ENCODE measurements at places on chromosomes 7 and 10.
A peak's percentile ranks its signal among the peaks of the same experiment; 100 is the strongest.

DNA sequence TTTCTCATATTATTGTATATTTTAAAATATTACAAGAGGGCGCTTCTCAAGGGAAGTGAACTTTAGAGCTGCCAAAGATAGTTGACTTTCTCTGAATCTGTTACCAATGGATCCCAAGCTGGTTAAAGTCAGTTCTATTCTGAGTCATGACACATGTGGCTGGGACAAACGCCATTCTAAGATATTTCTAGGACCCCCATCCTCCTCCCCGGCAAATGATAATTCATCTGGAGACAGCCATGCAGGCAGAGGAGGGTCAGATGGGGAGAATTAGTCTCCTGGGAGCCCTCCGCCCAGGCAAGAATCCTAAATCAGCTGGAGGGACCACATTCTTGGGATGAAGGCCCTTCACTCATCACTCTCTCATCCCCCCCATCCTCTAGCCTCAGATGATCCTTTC is 187.7 kb downstream of the GFRA1 start:
- no peak for DNase-seq

DNA sequence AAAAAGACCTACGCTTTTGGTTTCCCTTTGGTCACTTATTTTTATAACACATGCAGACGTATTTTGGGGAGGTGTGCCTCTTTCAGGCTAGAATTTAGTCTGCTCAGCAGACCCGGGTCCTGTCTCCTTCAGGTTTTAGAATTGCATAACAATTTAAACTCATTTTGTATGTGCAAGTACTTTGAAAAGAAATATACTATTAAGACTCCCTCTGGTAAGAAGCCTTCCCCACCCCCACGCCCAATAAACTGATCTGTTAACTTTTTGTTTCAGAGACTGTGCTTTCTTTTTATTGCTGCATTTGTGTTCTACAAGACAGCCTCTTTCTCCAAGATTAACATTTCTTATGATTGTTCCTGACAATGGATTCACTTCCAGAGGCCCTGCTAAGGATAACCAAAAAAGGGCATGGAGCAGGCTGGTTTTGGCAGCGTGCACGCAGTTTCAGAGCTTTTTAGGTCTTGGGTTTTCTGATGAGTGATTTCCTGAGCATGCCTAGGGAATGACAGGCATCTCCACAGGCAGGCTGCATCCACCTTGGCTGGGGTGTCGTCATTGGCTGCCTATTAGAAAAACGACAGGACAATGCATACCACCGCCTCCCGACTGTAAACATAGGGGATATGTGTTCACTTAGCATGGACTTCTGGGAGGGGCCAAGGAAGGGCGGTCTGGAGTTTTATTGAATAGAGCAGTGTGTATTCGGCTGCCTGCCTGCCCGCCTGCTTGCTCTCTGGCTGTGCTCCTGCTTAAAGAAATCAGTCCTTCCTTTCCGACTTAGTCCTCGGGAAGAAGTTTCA is at the start of gene CALD1:
CALD1 (plus strand) TSS at position 694 of the 800 bp plus-strand sequence. CDS start 88,100 bp downstream, outside the sequence.
- DNase-seq, result peak; percentile 57

DNA sequence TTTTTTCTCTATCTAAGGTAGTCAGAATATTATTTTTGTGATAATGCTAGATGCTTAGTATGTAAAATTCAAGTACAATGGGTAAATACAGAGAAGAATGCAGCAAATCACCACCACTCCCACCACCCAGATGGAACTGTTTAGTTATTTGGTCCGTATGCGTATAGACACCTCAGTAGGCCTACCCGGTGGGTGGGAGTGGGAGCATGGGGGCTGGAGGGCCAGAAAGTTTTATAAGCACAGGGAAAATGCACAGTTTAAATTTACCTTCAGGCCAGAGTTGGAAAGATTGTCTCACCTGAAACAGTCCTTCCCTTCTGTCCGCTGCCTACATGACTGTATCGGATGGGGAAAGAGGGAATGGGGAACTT is 15.5 kb downstream of the CHST3 start:
- DNase-seq, result no peak

DNA sequence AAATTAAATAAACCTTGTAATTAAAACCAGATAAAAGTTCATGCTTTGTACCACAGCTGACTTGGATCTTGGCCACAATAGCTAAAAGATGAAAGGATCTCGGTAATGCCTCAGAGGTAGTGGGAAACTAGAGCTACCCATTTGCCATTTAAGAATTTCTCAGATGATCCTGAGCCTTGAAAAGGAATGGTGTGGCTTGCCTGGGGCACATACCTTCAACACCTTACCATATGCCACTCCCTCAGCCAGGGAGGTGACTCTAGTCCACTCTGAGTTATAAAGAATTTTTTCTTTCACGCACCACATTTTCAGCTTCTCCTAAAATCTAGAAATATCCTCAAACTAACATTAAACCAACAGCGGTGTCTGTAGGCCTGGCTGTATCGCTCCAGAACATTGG is 516.3 kb upstream of the TEX47 start:
- DNase-seq, result no peak

GRCh38 chr7:57423768-57424167 is 26.2 kb upstream of the ZNF716 start:
- no peak for DNase-seq

- no peak for DNase-seq
These were observed 81.4 kb downstream of the ADCYAP1R1 start for GRCh38 chr7:31133497-31133896.

GRCh38 chr10:76393875-76394706 is 962.7 kb downstream of the LRMDA start:
- no peak for DNase-seq

GRCh38 chr7:1689311-1689710 is 19.2 kb downstream of the ELFN1 start:
- no peak for DNase-seq

DNA sequence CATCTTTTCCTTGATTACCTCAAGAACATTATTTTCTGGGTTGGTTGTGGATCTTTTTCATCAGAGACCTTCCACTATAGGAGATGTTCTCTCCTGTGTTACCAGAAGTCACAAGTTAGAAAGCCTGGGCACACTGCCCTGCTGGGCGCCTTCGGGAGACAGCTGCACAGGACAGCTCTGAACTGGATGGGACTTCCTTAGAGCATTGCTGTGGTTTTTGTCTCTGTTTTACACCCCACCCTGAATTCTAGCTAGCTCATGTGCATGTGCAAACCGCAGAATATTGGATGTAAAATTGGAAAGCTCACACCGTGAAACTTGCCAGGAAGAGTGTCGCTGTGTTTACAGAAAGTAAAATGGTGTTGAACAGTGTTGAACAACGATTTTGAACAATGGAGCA is 54.4 kb upstream of the SEC61G start:
- no peak for DNase-seq

DNA sequence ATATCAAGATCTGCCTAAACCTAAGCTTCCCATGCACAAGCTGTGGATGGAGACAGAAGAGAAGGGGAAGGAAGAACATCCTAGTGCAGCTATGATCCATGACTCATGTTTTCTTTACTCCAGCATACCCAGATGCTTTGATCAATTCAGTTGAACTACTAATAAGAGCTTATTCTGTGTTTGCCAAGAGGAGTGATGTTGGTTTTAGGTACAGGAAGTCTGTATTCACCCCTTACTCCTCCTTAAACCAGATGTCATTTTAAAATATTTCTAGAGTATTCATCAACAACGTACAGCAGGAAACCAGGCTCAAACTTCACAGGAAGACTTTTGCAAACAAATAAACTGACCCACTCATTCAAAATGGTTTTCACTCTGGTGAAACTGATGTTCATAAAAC is 29.2 kb downstream of the PANK1 start:
- DNase-seq, result no peak

- no peak for DNase-seq
These were observed 166.8 kb upstream of the HABP2 start for GRCh38 chr10:113386005-113386404.

DNA sequence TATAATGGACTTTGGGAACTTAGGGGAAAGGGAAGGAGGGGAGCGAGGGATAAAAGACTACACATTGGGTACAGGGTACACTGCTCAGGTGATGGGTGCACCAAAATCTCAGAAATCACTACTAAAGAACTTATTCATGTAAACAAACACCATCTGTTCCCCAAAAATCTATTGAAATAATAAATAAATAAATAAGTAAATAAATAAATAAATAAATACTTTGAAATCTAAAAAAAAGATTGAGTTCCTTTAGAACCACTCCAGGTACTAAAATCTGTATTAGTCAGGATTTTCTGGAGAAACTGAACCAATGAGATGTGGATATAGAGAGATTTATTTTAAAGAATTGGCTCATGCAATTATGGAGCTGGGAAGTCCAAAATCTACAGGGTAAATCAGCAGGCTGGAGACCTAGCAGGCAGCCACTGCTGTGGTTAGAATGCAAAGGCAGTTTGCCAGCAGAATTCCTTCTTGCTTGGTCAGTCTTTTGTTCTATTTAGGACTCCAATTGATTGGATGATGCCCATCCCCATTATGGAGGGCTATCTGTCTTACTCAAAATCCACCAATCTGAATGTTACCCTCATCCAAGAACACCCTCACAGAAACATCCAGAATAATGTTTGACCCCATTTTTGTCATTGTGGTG is 8.9 kb downstream of the IGFBP1 start:
- DNase-seq, result no peak

DNA sequence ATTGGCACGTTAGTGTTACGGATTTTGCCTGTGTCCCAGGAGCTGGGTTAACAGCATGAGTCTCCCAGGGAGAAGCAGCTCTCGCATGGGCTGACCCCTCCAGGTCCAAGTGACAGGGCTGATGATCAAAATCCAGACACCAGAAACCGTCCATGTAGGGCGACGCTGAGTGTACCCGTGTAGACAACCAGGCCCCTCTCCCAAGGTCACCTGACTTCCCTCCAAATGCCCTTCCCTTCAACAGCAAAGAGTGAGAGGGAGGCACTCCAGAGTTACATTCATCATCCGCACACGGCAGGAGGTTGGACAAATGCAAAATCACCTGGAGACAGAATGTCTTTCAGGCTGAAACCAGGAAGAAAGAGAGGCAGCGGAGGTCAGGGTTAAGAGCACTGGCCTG is 14.9 kb upstream of the HSPA12A start:
- no peak for DNase-seq

DNA sequence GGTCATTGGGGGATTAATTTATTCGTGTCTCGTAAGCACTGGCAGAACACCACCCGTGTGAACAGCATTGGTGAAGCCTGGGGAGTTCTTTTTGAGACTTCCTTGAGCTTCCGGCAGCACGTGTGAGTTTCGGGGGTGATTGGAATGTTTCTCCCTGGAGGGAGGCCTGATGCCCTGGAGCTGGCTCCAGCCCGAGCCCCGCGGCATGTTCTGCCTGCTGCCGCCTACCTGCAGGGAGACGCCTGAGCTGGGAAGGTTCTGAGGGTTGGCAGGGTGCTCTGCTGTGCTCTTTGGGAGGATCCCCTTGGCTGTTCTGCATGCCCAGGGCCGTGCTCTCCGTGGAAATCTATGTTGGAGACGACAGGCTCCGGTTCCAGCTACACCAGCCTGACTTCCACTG is 159.3 kb downstream of the MGMT start:
- DNase-seq, result no peak

GRCh38 chr7:71770269-71770907 is 638.4 kb downstream of the GALNT17 start:
- DNase-seq, result no peak

DNA sequence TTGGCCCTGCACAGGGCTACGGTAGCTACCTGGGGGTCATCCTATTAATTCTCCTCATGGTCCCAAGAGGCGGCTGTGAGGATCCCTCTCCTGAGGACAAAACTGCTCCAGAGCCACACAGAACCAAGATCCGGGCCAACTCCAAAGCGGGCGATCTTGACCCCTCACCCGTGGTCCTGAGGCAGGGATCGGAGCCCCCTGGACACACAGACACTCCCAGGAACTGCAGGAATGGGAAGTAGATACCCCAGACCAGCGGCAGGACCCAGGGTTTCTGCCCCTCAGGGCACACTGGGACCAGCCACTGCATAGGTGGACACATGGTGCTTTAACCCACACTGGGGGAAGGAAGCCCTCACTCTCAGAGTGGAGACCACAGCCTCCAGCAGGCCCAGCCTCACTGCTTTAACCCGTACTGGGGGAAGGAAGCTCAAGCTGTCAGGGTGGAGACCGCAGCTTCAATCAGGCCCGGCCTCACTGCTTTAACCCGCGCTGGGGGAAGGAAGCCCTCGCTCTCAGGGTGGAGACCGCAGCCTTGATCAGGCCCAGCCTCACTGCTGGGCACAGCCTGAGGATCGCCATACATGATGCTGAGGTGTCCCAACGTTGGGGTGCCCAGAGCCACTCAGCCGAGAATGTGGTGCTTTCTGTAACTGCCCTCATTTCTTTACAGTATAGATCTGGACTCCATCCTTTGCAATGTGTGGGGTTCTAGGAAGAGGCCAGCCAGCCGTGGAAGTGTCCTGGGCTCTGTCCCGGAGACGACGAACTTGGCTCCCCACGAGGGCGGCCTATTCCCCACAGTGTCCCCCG is 60.1 kb downstream of the DIP2C start:
- DNase-seq, result no peak

- DNase-seq, result no peak
These were observed 614 bp upstream of the IFIT2 start for GRCh38 chr10:89301232-89301631.

DNA sequence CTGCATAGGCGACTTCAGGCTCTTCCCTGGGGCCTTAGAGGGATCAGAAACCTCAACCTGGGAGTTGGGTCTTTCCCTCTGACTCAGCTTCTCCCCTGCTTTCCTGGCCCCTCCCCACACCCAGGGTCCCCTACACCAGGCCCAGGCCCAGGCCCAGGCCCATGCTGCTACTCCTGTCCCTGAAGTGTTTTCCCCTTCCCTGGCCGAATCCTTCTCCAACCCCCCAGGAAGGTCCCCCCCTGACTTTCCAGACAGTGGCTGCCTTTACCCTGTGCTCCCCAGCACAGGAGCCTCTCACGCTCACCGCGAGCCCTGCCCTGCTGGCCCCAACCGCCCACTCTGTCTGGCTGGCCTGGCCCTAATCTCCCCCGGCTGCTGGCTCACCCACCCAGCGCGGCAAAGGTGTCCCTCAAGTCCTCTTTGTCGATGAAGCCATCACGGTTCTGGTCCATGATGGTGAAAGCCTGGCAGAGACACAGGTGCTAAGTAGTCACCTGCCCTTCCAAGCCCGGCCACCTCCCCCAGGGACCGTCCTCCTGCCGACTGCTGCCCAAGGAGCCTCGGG is 6.4 kb downstream of the MYL10 start:
- no peak for DNase-seq

DNA sequence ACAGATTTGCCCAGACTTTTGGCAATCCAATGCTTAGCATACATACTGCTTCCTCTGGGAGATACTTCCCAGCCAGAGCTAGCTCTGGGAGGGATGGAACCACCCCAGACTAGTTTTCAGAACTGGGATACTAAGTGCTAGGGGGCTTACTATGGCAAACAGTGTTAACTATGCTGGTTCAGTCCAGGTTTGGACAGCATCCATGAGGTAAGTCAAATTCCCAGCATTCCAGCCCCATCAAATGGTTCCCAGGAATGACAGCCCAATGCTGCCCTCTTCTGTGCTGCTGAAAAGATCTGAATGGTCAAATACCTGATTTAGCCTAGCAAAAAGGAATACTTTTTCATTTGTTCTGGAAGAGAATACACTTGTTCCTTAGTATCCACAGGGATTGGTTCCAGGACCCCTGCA is 141.7 kb upstream of the CCDC6 start:
- peak; percentile 14 for DNase-seq
